8988T (cell line): ENCODE measurements at places on chromosomes 2 and 18.

DNA sequence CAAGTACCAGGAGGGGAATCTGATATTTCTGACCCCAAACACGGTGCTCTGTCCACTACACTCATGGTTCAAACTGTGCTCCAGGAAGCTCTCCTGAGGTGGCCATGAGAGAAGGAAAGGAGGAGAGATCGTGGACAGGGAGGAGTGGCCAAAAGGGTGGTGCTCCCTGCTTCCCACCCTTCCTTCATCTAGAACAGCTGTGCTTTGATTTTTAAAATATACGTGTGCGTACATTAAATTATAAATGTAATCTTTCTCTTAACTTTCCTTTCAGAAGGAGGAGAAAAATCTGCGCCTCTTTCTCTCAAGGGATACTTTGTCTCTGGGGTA is 8.2 kb upstream of the CHRNA1 start:
- DNase-seq: no peak

DNA sequence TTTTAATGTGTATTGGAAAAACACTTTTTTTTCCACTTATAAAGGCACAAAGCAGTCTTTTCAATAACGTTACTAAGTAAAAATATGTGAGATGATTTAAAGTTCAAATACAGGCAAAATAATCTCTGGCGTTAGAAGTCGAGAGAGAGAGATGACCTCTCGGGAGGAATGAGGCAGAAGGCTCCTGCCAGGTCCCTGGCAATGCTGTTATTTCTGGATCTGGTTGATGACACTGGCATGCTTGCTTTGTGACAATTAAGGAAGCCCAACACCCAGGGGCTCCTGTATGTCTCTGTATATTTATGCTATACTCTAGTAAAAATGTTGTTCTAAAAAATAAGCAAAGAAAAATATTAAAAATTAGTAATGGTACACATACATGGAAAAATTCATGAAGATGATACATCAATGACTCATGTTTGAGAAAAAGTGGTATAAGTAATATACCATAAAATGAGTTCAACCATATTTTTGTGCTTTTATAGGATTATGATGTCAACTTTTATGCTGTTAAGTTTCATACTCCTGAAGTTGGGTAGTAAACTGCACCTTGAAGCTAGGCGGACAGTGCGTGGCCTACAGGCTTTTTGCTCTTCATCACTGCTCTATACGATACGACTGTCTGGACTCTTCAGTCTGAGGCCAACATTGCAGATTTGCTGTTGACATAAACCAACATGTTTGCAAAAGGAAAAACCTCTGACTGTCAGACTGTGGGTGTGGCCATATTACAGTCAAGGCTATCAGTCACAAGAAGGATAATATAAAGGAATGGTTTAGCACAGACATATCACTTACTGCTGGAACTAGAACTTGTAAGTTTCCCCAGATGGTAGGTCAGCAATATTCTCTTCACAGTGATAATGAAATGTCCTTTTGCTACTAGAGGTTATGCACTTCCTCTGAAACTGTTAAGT is 19.8 kb downstream of the VPS4B start:
- no peak for DNase-seq

DNA sequence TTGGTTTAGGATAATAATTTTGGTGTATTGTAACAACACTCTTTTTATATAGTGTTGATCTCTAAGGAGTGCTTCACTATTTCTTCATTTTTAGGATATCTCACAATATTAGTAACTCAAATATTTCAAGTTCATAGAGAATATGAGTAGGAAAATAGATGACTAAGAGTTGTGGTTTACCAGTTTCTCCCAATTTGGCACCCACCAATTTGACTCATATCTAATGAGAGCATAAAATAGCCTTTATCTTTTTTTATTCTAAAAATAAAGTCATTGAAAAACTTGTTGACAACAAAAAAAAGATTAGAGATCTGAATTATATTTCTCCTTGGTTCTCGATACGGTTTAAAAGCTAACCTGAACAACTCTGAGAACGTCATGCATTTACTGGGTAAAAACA is 204.0 kb downstream of the PARD3B start:
- no peak for DNase-seq

GRCh38 chr18:44807766-44808165 is 127.1 kb downstream of the SETBP1 start:
- DNase-seq: no peak

DNA sequence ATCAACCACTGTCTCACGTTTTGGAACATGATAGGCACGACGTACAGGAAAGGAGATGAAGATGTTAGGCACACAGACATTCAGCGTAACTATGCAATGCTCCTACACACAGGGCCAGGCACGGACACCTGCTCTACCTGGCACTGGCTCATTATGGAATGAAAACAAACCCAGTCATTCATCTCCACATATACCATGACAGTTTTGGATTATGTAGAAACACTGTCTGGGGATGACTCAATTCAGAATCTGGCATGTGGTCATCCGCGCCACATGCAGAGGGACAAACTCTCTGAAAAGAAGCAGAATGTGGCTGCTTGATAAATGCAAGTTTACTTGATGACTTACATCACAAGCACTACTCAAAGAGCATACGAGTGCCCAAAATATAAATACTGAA is 29.5 kb upstream of the NFU1 start:
- no peak for DNase-seq

DNA sequence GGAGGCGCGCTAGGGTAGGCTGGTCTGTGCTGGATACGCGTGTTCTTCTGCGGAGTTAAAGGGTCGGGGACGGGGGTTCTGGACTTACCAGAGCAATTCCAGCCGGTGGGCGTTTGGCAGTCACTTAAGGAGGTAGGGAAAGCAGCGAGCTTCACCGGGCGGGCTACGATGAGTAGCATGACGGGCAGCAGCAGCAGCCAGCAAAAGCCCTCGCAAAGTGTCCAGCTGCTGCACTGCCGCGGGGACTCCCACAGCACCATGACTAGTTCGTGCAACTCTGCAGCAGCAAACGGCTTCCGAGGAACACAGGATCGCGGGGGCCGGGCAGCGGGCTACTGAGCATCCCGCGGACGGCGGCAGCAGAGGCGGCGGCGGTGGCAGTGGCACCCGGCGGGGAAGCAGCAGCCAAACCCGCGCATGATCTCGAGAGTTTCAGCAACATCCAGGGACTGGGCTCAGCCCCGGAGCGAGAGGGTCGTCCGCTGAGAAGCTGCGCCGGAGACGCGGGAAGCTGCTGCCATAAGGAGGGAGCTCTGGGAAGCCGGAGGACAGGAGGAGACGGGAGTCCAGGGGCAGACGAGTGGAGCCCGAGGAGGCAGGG is 368 bp downstream of the TMEFF2 start:
- DNase-seq: no peak

- no peak for DNase-seq
Observed at GRCh38 chr2:165941827-165942226, 11.7 kb downstream of the TTC21B start.

DNA sequence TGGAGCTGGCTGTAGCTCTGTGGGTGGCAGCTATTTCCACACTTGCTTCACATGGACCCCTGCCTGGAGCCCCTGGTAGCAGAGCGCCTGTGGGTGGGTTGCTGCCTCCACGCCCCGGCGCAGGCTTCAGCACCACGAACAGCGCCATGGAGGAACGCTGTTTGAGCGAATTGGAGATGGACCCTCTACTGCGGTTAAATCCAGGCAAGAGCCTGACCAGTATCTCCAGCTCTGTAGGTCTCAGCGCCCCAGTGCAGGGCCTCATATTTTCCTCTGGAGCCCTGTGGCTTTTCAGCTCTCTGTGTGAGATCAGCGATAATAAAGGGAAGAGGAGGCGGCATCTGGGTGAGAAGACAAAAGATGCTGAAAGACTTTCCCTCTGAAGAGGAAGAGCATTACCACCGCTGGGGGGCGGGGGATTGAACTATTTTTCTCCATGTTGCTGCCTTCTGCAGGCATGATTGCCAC is 12.0 kb downstream of the ONECUT2 start:
- DNase-seq: no peak
